Heart right ventricle (tissue), 16 donors: ENCODE measurements at places on chromosomes 13 and 19.

DNA sequence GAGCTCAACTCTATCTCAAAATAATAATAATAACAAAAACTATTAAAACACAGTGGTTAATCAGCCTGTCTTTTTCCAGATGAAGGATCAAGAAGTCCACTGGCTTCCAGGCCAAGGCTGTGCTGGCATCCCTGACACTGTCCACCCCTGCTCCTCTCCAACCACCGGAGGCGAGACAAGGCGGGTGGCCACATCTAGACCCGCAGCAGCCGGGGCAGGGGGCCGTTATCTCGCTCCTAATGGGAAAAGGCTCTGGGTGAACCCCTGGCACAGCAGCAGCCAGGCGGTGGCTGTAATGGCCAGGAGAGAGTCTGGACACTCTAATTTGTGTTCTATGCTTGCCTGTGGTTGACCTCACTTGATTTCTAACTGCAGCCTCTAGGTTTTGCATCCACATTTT is 158.0 kb upstream of the SOX1 start:
- DNase-seq: no peak

DNA sequence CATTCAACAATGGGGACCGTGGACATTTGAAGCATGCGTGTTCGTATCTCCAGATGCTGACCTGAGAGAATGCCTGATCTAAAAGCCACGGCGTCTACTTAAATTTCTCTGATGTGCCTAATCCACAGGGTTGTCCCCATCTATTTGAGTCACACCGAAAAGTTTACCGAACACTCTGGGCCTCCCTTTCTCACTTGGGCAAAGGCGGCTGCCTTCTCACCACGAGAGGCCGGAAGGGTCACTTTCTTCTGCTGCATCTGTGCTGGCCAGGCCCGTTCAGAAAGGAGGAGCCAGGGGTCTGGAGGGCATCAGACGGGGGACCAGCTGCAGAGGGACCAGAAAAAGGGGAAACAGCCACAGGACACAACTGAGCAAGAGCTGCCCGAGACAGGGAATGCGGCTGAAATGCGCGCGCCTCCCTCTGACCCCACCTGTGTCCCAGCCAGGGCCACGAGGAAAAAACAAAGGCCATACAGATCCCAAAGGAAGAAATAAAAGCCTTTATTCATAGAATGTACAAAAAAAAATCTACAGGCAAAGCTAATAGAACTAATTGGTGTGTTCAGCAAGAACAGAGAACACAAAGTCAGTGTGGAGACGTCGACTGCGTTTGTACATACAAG is 71.3 kb upstream of the C13orf46 start:
- no peak for DNase-seq

- no peak for DNase-seq
Measured at GRCh38 chr13:46542833-46543232, 10.1 kb upstream of the LRCH1 start.

DNA sequence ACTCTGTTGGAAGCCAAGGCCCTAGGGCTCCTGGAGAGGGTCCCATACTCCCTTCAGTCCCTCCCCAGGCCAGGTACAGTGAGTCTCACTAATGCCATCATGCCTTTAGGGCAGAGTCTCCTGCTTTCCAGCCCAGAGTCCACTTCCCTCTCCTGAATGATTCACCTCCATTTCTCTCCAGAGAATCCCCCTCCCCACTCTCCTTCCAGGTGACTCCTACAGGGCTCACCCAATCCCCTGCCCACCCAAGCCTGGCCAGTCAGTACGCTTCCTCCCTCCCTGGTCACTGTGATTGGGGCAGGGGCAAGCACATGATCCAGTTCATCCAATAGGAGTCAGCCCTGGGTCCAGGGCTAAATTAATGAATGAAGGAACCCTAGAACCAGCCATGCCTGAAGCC is 35.0 kb upstream of the PNMA8B start:
- no peak for DNase-seq

DNA sequence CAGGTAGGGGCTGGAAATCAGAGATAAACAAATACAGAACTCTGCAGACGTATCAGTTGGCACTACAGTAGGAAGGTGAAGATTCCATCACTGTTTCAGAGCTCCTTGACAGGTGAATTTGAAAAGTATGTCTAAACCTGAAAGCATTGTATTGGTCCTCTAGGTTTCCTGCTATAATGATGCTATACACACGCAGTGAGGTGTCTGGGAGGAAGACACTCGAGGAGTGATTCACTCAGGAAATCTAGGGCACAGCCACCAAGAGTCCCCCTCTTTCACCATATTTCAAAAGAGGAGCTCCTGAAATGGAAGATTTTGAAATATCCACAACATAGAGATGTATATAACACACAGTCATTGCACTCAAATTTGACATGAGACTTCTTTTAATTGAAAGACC is 331.0 kb upstream of the DACH1 start:
- no peak for DNase-seq

DNA sequence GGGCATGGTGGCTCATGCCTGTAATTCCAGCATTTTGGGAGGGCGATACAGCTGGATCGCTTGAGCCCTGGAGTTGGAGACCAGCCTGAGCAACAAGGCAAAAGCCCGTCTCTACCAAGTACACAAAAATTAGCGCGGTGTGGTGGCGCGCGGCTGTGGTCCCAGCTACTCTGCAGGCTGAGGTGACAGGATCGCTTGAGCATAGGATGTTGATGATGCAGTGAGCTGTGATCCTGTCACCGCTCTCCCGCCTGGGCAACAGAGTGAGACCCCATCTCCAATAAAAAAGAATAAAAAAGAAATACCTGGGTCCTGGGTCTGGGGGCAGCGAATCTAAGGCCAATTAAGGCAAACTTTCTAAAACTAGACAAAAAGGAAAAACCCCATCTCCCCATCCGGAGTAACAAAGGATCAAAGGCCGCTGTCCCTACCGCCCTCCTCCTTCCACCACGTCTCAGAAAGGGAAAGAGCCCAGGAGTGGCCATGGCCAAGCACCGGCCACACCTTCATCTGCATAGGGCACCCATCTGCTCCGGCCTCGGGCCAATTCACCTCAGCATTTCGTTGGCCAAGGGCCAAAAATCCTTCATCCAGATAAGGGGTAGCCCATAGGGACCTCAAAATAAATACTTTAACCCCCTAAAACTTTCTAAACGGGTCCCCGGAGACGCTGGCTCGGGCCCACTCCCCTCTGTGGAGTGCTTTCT is 851 bp downstream of the ZNF320 start:
- peak; percentile 20 for DNase-seq

- no peak for DNase-seq
Measured at GRCh38 chr13:24747248-24748060, 16.5 kb upstream of the RNF17 start.

GRCh38 chr19:40609561-40610395 is 8.6 kb downstream of the LTBP4 start:
- DNase-seq: peak; percentile 94

DNA sequence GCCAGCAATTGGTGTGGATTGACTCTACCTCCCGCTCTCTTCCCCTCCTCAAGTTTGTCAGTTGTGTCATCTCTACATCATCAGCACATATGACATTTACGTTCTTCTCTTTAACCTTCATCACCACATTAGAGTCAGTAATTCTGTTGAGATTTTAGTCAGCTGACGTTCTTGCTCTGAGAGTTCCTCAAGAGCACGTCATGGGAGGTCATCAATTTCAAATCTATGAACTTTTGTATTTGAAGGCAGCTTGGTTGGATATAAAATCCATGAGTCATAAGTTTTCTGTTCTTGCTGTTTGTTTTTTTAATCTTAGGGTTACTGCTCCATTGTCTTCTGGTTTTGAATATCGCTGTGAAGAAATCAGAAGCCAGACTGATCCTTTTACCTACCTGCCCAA is 21.8 kb upstream of the ARGLU1 start:
- no peak for DNase-seq

DNA sequence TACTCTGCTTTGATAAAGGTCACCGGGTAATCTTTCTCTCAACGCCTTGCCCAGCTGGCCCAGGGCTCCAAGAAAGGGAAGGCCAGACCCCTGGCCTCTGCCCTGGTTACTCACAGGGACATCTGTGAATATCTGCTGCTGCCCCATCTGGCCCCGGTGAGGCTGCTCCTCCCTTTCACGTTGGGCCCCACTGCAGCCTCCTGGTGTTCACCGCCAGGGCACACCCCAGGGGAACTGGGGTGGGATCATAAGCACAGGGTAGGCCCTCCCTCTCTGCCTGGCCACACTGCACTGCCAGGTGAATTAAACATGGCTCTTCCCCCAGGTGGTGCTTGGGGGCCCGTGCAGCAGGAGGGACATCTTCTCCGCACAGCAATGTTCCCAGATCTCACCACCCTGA is 12.7 kb downstream of the LAIR1 start:
- DNase-seq: no peak

DNA sequence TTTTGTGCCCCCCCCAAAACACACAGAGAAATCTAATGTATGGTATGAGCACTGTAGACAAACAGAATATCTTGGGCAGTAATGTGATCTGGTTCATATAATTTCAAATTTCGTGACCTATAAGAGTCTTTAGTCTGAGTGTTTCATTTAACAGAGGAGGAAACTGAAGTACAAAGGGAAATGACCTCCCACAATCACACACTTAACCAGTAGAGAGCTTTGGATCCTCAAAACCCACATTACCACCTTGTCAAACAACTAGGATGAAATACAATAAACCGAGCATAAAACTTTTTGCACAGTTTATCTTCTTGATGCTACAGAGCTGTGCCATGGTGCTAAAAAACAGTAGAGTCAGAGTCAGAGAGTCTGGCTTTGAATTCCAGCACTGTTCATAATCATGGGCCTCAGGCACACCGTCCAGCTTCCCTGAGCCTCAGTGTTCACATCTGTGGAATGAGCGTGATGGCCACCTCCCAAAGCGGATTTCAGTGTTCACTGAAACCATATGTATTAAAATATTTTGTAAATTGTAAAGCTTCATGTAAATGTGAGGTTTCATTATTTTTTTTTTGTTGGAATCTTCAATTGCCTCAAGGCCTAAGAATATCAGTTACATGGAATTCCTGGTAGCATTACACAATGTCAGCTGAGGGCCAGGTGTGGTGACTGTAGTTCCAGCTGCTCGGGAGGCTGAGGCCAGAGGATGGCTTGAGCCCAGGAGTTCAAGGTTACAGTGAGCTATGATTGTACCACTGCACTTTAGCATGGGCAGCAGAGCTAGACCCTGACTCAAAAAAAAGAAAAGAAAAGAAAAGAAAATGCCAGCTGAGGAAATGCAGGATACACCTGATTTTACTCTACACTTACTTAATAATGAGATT is 126.4 kb upstream of the FRY start:
- no peak for DNase-seq

DNA sequence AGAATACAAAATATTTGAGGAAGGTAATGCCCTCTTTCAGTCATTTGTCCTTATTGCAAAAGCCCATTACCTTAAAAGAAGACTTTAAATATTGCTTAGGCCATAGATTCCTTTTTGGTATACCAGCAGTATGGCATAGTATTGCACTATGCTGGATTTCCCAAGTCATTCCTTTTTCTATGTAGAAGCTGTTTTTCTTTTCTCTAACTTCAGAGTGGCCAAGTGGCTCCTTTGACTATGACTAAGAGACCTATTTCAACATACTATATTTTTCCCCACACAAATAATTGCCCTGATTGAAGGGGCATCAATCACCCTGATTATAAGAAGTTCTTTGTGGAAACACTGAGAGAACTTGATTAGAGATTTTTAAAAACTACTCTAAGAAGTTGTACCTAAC is 68.6 kb downstream of the UFM1 start:
- DNase-seq: no peak

DNA sequence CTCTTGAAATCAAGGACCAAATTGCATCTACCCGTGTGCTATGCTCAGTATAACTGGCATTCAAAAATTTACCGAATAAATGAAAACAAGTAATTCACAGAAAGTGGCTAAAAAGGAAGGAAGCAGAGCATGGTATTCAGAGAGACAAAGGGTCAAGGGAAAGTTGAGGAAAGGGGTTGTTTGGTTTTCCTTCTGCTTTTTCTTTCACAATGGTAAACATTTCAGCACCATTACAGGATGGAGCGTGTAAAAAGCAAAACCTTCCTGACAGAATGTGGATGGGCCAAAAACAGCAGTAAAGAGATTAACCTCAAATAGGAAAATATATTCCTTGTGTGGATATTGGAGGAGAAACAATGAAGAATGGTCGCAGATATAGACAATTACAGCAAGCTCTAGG is 14.8 kb downstream of the DIAPH3 start:
- no peak for DNase-seq

DNA sequence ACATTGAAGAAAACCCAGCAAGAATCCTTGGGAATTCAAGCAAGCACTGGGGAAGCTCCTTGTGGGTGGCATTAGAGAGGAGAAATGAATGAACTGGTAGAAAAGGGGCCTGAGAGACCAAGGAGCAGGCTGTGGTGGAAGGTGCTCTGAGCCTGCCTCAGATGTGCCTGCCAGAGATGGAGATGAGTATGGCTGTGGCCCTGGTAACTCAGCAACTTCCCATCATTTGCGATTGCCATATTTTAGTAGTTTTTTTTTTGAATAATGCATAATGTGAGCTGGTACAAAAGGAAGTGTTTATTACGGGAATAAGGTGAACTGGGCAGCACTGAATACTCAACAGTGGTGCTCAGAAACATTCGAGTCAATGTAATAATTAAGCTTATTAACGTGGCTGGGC is 39.1 kb downstream of the ERICH6B start:
- no peak for DNase-seq

DNA sequence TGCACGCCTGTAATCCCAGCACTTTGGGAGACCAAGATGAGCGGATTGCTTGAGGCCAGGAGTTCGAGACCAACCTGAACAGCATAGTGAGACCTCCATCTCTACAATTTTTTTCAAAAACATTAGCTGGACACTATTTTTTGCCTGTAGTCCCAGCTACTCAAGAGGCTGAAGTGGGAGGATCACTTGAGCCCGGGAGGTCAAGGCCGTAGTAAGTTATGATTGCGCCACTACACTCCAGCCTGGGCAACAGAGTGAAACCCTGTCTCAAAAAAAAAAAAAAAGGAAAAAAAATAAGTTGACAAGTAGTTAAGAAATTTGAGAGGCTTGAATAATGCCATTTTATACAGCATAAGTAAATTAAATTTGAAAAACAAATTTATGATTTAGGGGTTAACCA is 330.6 kb downstream of the MYO16 start:
- no peak for DNase-seq

- no peak for DNase-seq
Measured at GRCh38 chr19:1047696-1048147, 7.8 kb downstream of the ABCA7 start.

DNA sequence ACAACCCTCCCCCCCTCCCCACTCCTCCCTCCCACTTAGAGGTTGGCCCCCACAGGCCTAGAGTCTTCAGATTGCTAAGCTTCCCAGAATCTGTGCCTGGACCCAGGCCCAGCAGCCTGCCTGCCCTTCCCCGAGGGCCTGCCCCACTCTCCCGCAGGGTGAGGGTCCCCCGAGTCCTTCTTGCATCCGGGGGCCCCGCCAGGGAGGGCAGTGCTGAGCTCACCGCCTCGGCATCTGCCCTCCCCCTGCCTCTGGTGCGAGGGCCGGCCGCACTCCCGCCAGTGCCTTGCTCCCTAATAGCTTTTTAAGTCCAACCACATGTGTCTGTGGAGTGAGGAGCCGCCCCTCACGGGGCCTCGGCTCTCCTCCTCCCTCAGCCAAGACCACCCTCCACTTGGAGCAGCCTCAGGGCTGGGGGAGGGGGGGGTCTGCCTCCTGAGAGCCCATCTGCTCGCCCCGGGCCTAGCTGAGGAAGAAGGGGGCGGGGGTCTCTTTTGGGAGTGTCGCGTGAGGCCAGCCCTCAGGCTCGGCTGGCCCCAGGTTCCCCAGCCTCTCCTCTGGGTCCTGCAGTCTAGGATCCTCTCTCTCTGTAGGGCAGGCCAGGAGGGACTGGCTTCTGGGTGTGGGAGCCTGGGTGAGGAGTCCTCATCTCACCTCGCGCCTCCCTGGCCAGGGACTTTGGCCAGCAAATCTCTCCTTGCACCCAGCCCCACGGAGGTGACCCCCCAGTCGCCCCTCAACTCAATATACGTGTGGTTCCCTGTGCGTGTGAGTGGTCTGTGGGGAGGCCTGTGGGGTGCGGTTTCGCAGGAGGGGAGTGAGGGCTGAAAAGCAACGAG is 47.2 kb downstream of the LYL1 start:
- peak; percentile 78 for DNase-seq
